Activated CD4-positive, alpha-beta T cell treated with anti-CD3 and anti-CD28 coated beads, Interleukin-2, amount 10 ng/mL, durations not matched to agents 24 days and 14 days (primary cell): ENCODE measurements at places on chromosomes 7 and 10.

GRCh38 chr7:137169282-137169698 is 174.2 kb downstream of the PTN start:
- no peak for DNase-seq

DNA sequence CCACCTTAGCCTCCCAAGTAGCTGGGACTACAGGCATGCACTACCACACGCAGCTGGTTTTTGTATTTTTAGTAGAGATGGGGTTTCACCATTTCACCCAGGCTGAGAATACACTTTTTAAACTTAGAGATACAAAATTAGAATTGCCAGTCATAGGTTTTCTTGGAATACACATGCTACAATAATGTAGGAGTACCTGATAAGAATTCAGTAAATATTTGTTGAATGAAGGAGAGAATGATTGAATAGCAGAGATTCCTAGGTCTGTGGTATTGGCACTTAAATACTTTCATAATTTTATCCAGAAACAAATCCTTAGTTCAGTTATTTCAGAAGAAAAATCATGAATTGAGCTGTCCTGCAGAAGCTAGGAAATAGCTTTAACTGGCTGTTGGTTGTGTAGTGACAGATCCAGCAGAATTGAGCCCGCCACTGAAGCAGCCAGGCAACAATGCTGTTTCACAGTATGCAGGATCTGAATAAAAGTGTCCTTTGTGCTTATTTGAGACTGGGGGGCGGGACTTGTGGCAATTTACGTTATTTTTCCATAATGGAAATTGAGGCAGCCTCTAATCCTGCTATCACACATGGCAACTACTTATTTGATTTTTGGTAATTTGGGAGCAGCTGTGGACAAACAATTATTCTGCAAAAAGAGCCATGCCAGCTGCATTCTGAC is 31.5 kb downstream of the NRF1 start:
- no peak for DNase-seq

- DNase-seq: peak; percentile 26
Measured at GRCh38 chr7:155184923-155185322, 112.8 kb upstream of the INSIG1 start.

DNA sequence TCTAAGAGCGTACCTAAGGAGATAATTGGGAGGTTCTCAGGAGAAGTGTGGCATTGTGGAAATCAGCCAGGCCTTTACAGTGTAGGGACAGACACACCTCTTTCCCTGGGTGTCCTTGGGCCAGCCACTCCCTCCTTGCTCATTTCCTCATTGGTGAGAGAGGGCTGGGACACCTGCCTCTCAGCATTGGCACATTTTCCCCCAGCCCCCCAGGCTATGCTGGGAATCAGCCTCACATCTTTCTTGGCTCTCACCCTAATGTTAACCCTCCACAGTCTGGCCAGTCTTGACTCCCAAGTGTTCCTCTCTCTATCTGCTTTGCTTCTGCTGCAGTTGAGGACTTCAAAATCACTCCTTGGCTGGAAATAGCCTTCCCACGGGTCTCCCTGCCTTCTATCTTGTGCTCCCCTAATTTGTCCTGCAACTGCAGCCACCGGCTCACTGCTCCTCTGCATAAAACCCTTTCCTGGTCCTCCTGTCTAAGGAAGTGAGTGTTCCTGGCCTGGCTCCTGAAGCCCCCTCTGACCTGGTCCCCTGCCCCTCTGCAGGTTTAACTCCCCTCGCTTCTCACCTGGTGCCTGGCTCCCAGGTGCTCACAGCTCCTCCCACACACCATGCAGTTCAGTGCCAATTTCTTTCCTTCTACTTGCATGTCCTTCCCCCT is 15.8 kb downstream of the TBXAS1 start:
- DNase-seq: no peak

- DNase-seq: no peak
Measured at GRCh38 chr7:3318874-3319273, 17.8 kb downstream of the SDK1 start.

DNA sequence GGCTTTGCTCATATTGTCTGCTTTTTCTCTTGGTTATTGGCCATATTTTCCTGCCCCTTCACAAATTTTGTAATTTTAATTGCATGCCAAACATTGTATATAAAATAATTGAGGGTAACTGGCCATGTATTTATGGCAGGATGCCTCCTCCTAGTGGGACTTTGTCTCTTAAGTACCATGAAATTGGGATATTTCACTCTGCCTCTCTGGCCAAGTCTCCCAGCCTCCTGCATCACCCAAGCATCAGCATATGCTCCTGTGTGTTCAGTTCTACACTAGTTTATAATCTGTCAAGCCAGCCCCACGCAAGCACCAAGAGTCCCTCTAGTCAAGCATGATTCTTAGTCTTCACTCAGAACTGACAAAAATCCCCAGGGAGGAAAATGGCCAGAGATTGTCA is 44.2 kb upstream of the FHIP2A start:
- DNase-seq: no peak
